Colonic mucosa (tissue), 4 donors: ENCODE measurements at places on chromosomes 3 and 15. TPM values are rescaled to one million over a fixed set of nuclear protein-coding genes. Genes with fewer than 3 reads are reported as not detected.
A peak's percentile ranks its signal among the peaks of the same experiment; 100 is the strongest.

The PAQR5 gene
- 36.3 TPM for total RNA-seq

The TMC3 gene
- not detected for total RNA-seq

The SCAP gene
- 137 TPM for total RNA-seq

The RRP9 gene
- total RNA-seq: 9.6 TPM

The ECE2 gene
- 0.37 TPM for total RNA-seq

The GPR171 gene
- 0.40 TPM for total RNA-seq

The SLC9C1 gene
- total RNA-seq: 0.15 TPM

The GOLGA6L4 gene
- total RNA-seq: 2.5 TPM

The ADAMTS9 gene
- 14.3 TPM for total RNA-seq

DNA sequence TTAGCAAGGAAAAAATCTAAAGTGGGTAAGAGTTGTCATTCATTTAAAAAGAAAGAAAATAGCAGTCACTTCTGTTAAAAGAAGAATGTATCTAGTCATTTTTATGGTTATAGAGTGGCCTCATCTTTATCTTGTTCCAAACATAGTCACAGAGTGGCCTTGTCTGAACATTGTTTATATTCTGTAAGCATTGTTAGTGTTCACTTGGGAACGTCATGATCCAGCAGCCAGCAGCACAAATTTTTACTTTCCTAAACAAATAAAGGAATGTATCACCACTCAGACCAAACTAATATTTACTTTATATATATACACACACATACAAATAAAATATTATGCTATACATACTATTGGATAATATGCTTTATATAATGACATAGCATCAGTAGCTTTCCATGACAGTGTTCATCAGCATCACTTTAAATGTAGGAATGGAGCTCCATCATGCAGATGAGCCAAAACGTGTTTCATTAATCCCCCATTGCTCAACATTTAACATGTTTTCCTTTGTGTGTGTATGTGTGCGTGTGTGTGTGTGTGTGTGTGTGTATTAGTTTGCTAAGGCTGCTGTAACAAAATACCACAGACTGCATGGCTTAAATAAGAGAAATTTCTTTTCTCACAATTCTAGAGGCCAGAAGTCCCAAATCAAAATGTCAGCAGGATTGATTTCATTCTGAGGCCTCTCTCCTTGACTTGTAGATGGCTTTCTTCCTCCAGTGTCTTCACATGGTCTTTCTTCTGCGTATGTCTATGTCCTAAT, 39.6 kb upstream of the GYG1 start:
- no peak for DNase-seq

GRCh38 chr15:32803631-32804030, 85.8 kb downstream of the GREM1 start:
- no peak for DNase-seq

DNA sequence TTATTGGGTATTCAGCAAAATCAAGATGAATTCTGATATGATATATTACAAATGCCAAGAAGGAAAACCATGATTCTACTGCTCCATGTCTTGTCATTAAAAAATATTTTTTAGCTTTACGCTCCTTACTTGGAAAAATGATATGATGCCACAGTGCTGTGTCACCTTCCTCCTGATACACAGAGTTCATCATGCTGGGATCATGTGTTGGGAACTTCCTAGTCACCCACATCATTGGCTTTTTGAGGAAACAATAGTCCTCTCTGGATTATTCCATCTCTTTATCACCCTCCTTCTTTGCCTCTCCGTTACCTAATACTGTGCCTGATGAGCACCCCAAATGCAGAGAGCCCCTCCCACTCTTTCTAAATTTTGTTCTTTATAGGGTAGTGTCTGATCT, 94.3 kb upstream of the PFN2 start:
- DNase-seq: no peak

GRCh38 chr3:124032311-124032880, 40.5 kb upstream of the ROPN1 start:
- peak; percentile 43 for DNase-seq

DNA sequence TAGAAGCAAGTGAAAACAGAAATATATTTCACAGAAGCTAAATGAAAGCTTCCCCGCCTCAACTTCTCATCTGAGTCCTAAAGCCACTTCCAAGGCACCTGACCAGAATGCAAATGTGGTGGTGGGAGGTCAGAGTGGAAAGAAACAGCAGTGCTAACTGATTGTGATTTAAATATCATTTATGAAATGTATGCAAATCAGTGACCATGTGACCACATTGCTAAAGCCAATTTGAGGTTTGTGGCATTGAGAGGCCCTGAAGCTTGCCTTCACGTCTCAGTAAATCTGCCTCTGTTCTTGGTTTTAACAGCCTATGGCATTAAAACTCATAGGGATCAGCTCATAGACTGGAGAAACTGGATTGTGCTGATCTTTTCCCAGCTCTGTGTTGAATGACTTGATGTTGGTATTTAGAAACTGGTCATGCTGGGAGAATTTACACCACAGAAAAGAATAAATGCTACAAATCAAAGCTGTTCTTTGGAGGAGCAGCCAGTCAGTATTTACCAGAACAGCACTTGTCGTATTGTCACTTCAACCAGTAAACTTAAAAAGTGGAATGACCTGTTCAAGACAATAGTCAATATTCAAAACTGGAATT, 481.4 kb upstream of the ALCAM start:
- DNase-seq: no peak

DNA sequence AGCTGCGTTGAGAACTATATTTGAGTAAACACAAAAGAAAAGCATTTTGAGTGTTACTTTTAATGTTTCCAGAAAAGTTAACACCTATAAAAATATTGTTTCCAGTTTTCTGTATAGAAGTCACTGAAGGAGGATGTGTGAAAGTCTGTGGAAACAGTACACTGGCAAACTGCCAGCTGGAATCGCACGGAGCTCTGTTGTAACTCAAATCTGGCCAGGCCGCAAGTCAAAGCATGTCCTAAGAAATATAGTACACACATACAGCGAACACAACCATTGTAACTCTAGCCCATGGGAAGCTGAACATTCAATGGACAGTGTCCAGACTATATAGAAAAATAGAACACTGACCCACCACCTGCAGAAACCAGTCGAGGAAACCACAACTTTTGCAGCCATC, 657.2 kb downstream of the FHIT start:
- peak; percentile 33 for DNase-seq

GRCh38 chr3:161108840-161109239, 3.7 kb upstream of the B3GALNT1 start:
- no peak for DNase-seq

DNA sequence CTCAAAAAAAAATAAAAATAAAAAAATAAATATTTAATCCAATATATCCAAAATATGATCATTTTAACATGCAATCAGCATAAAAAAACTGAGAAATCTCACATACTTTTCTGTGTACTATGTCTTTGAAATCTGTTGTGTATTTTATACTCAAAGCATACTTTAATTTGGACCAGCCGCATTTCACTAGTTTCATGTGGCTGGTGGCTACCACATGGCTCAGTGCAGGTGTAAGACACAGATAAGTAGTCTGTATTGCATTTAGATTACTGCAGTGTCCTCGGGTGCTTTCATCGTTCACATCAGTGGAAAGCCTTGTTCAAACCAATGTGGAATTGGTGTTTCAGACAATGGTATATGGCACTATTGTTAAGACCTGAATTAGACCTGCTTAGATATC, 11.0 kb downstream of the CRTC3 start:
- no peak for DNase-seq

- no peak for DNase-seq
Measured at GRCh38 chr3:69115731-69116130, 6.7 kb downstream of the LMOD3 start.

GRCh38 chr3:39453134-39453533, 14.3 kb upstream of the MOBP start:
- DNase-seq: no peak

DNA sequence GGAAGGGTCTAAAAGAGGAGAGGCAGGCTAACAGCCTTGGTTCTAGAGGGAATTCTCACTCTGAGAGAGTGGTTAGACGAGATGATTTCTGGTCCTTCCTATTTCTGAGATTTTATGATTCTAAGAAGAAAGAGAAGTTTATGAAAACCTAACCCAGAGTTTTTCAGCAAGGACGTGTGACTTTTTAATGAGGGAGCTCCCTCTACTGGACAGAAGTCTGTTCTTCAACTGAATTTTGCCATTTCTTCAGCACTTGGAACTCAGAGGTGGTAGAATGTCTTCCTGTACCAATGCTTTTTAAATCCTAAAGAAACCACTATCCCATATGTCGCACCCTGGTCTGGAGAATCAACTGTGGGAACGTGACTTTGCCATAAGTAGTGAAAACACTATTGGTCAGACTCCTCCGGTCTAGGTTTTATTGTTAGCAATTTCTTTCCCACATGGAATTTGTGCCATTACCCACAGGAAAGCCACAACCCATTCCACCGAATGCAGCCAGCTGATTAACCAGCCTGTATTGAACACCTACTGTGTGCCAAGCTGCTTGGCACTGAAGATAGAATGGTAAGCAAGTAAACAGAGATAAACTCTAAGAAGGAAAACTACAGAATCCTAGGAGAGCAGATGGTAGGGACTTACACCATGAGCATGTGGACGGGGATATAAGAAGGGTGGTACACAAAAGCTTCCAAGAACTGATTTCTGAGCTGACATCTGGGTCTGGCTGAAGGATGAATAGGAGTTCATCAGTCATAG, 199.5 kb upstream of the LMCD1 start:
- DNase-seq: no peak
